ENCODE measurements at places on chromosomes 2 and 18.

GRCh38 chr2:238247841-238248453 is 8.1 kb upstream of the HES6 start:
- no peak for DNase-seq

DNA sequence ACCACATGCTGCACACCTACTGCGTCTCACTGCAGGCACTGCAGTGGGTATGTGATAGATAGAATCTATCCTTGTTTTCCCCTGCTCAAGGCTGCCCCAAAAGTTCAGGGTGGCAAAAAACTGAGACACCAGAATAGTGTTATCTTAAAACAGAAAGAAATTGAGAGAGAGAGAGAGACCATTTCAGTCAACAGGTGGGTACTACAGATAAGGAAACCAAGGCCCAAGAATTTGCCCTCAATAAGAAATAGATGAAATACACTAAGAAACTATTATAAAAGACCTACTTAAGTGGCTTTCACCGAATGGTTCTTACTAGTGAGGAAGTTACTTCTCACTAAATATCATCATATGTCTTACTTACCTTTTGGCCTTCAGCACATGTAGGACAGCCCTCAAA is 27.9 kb downstream of the EPG5 start:
- no peak for DNase-seq

- DNase-seq: peak; percentile 12
These were observed 86.0 kb upstream of the TWIST2 start for GRCh38 chr2:238761868-238762267.

DNA sequence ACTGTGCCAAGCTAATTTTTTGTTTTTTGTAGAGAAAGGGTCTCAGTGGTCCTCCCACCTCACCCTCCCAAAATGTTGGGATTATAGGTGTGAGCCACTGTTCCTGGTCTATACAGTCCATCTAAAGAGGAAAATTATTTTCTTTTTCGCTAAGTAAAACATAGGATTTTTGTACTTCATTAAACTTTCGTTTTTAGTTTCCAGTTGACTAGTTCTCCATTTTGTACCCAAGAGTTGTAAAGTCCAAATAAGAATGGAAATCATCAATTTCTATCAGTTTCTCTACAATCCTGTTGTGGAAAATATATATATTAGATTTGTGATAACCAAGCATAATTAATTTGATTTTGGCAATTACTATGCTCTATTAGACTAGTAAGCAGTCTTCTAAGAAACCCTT is 156.4 kb downstream of the BABAM2 start:
- DNase-seq: no peak

DNA sequence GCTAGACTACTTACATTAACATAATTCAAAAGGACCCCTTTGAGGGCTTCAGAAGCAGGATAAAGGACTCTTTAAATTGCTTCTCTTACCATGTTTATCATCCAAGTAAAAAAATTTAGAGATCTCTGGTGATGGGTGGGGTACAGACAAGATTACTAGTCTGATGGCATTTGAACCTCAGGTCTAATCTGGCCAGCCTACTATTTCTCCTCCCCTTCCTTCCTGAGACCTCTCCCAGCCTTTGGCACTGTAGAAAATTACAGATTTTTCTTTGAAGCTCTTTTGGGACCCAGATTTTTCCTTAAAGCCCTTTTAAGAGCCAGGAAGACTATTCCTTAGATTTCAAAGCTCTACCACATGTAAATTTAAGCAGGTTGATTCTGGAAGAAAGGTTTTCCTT is 28.9 kb downstream of the GCA start:
- no peak for DNase-seq

- DNase-seq: no peak
These were observed 313.2 kb upstream of the ZEB2 start for GRCh38 chr2:144833075-144833637.

DNA sequence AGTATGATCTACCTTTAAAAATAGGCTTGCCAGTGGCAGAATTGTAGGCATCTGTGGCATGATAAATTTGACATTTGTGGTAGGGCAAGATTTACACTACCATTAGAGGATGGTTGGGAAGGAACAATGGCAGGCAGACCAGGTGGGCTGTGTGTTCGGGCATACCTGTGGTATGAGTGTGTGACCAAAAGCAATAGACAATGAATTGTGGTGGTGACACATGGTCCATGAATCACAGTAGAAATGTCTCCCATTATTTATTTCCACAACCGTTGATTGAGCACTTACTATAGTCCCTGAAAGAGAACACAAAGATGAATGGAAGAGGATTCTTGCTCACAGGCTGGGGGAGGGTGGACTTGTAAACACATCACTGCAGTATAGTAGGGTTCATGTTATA is 29.9 kb upstream of the RUFY4 start:
- DNase-seq: no peak

DNA sequence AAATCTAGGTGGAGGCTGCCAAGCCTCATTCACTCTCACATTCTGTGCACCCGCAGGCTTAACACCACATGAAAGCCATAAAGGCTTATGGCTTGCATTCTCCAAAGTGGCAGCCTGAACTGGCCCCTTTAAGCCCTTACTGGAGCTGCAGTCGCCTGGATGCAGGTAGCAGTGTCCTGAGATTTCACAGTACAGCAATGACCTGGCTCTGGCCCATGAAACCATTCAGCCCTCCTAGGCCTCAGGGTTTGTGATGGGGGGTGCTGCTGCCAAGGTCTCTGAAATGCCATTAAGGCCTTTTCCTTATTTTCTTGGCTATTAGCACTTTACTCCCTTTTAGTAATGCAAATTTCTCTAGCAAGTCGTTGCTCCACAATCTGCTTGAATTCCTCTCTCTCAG is 48.6 kb downstream of the RNMT start:
- DNase-seq: no peak

DNA sequence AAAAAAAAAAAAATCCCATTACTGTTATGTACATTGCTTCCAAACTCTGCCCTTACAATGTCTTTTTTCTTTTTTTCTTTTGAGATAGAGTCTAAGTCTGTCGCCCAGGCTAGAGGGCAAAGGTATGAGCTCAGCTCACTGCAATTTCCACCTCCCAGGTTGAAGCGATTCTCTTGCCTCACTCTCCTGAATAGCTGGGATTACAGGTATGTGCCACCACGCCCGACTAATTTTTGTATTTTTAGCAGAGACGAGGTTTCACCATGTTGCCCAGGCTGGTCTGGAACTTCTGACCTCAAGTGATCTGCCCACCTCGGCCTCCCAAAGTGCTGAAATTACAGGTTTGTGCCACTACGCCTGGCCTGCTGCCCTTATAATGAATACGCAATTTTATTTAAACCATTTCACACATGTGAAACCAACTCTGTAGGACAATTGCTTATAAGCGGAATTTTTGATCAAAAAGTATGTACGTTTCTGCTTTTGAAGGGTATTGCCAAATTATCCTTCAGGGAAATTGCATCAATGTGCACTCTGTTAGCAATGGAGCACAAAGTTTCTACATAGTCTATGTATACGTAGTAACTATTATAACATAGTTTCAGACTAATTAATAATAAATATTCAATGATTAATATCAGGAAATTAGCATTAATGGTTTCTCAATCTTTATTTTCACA is 55.7 kb upstream of the ACTR3 start:
- DNase-seq: no peak

All from HEK293T (cell line).